ENCODE measurements at places on chromosomes 5 and 9.

DNA sequence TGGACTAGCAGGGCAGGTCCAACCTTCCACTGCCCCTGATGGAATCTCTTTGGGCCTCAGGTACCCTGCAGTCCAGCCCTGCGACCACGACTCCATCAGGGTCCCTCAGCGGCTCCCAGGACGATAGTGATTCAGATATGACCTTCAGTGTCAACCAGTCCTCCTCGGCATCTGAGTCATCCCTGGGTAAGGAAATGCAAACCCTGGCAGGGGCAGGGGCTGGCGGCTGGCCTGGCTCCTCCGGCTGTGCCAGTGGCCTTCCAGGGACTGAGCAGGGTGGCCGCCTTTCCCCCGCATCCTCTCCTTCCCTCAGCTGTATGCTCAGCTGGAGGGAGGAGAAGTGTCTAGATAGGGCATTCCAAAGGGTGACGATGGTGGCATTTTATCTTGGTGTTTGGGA, 45.0 kb downstream of the NEURL1B start:
- no peak for DNase-seq

GRCh38 chr9:133943781-133944745, 48.1 kb downstream of the VAV2 start:
- DNase-seq, result no peak

DNA sequence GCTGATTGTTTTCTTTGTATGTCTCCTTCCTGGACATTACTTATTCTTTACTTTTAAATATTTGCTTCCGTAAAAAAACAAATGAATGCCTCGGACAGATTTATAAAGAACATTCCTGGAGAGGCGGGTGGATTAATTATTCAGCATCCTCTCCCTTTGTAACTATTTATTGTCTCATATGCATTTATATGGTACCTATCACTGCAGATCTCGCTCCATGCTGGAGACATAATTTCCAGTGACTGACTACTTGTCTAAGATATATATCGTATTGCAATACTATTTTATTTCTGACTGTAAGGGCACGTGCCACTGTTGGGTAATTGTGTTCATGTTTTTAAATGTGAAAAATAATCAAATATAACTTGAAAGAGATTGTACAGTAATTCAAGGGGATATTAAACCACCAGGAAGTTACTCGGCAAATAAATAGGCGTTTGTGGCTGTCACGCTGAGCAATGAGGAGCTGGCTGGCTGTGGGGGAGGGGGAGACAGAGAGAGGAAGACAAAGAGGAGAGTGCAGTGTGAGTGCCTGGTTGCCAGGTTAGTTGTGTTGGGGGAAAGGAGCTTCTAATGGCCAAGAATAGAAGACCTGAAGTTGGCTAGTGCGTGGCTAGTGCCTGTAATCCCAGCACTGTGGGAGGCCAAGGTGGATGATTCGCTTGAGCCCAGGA, 131.8 kb upstream of the GABRP start:
- no peak for DNase-seq

DNA sequence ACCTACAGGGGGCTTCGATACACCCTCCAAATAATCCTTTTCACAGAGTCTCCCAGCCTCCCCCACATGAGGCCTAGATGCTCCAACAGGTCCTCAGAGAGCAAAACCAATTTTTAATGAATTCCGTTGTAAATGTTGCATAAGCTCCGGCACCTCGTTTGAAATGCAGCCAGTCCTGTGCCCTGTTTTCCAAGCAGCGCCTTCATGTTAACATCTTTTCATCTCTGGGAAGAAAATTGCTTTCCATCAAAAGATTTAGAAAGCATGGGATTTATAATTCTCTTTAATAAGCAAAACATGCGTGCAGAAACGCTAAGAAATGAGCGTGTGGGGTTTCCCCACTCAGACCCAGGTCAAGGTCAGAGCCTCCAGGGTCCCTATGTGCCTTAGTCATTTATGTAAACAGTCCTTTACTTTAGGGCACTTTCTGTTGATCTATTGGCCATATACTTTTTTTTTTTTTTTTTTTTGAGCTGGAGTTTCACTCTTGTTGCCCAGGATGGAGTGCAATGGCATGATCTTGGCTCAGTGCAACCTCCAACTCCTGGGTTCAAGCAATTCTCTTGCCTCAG, 177.5 kb upstream of the S1PR3 start:
- DNase-seq, result no peak

GRCh38 chr5:16757989-16758501, 141.2 kb upstream of the RETREG1 start:
- no peak for DNase-seq

DNA sequence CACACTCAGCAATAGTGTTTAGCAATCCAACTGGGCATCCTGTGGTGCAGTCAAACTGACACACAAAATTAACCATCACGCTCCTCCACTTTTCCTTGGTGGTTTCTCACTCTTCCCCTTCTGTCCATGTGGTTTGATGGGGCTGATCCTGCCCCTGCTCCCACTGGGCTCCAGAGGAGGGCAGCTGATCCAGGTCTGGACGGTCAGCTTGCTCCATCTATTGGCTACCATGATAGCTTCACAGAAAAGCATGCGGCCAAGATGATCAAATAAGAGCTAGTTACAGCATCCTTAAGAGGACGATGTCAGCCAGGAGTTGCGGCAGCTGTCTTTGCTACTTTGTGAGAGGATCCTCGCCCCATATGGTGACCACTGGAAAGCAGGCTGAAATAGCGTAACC, 29.6 kb upstream of the RANBP17 start:
- DNase-seq, result no peak

- DNase-seq, result no peak
Measured at GRCh38 chr5:7546555-7546954, 150.6 kb downstream of the ADCY2 start.

GRCh38 chr9:69744688-69745380, 15.0 kb downstream of the PTAR1 start:
- no peak for DNase-seq

- DNase-seq, result no peak
Measured at GRCh38 chr9:89295400-89295799, 15.6 kb upstream of the CKS2 start.

DNA sequence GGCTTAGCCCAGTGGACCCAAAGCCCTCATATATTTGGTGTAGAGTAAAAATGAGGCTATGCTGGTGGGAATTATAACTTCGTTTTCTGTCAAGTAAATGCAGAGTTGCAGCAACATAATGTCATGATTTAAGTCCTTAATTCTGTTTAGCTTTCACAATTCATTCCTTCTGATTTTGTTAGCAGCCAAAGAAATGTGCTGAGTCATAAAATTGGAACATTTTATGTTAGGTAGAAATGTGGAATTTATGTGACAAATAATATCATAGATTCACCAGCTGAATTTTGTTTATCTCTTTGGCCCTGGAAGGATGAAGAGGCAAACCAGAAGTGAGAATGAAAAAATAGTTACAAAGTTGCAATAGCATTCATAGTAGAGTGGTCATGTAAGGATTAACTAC, 247.0 kb downstream of the TRPM3 start:
- DNase-seq, result no peak

GRCh38 chr5:59132131-59132530, 549.3 kb downstream of the RAB3C start:
- DNase-seq, result no peak

GRCh38 chr9:14418941-14419937, 105.3 kb upstream of the NFIB start:
- no peak for DNase-seq

DNA sequence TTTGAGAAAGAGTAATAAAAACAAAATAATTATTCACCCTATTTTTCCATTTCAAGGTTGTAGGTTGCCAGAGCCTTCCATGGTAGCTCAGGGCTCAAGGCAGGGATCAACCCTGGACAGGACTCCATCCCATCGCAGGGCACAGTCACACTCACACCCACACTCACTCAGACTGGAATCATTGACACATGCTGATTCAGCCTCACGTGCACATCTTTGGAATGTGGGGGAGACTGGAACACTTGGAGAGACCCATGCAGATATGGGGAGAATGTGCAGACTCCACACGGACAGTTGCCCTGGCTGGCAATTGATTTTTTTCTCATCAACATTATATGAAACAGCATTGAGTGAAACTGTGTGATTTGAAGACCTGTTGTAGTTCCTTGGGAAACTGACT, 234.1 kb downstream of the ADGRV1 start:
- DNase-seq, result no peak

DNA sequence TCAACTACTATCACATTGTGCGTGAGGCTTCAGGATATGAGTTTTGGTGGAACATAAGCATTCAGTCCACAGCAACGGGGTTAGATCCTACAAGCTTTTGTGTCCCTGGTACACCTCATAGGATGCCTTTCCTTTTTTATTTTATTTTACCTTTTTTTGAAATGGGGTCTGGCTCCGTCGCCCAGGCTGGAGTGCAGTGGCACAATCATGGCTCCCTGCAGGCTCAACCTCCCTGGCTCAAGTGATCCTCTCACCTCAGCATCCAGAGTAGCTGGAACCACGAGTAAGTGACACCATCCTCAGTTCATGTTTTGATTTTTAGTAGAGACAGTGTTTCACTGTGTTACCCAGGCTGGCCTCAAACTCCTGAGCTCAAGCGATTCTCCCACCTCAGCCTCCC, 86.0 kb upstream of the RAI14 start:
- no peak for DNase-seq

GRCh38 chr9:135771401-135772051, 69.5 kb downstream of the KCNT1 start:
- no peak for DNase-seq

DNA sequence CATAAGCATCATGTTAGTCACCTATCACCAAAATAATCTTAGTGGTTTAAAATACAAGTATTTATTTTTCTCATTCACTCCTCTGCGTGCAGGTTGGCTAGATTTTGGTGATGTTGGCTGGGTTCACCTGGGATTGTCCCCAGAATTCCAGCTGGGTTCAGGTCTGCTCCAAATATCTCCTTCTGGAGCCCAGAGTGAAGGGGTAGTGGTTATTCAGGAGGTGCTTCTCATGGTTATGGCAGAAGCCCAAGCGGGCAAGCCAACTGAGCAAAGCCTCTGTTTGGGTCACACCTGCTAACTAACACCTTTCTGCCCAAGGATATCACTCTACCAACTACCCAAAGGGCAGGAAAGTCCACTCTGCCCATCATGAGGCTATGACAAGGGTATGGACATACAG, 4.7 kb upstream of the SLC25A46 start:
- no peak for DNase-seq

Measured in stromal cell of bone marrow (primary cell).